Heart left ventricle (tissue), 16 donors: ENCODE measurements at places on chromosomes 11 and 22. TPM values are rescaled to one million over a fixed set of nuclear protein-coding genes. Genes with fewer than 3 reads are reported as not detected.

- DNase-seq: no peak
Measured at GRCh38 chr11:61361237-61361740, 393 bp downstream of the CYB561A3 start.

DNA sequence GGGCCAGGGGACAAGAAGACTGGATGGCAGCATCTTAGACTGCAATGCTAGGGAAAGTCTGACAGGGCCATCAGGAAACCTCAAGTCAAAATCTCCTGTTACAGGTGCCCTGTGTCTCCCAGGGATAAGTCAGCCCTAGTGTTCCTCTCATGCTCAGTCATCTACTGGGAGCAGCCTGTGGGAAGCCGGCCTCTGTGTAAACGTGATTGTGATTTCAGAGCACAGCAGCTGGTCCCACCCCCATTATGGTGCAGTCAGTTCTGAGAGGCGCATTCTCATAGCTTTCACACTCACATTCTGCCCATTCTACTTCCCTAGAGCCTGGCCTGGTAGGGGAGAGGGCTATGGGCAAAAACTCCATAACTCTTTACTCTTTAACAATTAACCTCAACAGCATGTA is 7.2 kb upstream of the SLN start:
- no peak for DNase-seq

DNA sequence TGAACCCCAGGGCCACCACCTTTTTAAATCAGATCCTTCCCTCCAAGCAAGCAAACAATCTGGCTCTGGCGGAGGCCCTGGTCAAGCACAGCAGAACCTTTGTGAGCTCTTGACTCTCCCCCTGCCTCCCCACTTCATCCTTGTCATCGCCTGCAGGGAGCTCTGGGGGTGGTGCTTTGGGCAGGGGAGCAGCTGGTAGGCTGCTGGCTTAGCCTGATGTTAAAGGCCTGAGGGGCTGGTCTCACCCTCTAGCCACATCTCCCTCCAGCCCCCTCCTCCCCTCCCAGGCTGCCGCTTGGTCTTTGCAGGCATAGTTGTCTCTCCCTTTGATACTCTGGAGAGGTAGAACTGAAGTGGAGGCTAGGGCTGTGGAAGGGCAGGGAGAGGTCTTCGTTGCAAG is 50.9 kb downstream of the THAP12 start:
- DNase-seq: no peak

- no peak for DNase-seq
Measured at GRCh38 chr11:126697936-126698335, 302.6 kb downstream of the KIRREL3 start.

- DNase-seq: no peak
Measured at GRCh38 chr11:118645066-118645715, 34.3 kb downstream of the TREH start.

DNA sequence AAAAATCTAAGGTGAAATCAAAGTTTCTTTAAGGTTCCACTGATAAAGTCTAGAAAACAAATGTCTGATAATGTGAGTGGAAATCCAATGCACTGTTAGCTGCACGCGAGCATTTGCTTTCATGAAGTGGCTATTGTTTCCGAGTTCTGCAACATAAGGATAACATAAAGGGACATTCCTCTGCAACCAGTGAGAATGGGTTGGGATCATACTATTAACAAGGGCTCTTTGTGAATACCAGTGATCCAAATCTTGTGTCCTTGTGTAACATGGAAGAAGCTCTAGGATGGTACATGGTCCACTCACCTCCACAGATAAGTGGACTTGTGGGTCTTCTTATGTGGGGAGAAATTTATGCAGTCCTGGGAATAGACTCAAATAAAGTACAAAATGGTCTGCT is 24.6 kb downstream of the APIP start:
- DNase-seq: no peak

DNA sequence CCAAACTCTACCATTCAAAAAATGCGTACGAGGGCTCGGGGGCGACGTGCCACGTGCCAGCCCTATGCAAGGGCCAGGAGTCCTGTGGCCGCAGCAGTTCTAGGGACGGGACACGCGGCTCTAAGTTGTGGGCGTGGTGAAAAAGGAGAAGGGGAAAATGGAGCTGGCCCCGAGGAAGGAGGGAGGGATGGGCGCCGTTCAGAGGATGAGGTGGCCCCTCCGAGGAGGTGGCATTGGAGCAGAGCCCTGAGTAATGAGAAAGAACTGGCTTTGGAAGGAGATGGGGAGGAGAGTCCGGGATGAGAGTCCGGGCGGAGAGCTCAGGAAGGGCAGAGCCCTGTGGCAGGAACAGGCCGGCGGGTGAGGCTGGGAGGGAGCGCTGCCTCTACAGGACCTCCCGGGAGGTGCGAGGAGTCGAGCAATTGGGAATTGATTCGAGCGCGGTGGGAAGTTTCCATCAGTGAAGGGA is 21.0 kb downstream of the OTUB1 start:
- DNase-seq: peak; percentile 52

DNA sequence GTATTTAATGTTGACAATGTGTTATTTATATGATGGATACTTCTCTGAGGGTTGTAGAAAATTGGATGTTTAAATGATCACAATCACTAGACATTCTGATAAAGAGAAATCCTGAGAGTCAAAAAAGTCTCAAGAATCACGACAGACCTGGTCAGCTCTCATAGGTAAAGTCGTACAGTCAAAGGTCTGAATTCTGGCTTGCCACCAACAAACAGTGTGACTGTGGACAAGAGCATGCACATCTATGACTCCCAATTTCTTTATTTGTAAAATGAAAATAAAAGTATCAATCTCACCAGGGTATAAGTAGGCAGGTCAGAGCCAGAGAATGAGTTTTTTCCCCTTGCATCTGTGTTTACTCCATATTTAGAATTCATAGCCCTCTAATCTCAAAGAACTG is 556.7 kb downstream of the FAM181B start:
- DNase-seq: no peak

- DNase-seq: no peak
Measured at GRCh38 chr11:110435780-110436717, 6.3 kb downstream of the FDX1 start.

The SLC22A6 gene
- not detected for total RNA-seq

The RASD2 gene
- 8.8 TPM for total RNA-seq

The TBX1 gene
- 1.7 TPM for total RNA-seq

The PGA5 gene
- total RNA-seq: 0.42 TPM

The C11orf97 gene
- not detected for total RNA-seq
